ENCODE measurements at places on chromosomes 2 and 18.
A peak's percentile ranks its signal among the peaks of the same experiment; 100 is the strongest.

GRCh38 chr2:109409321-109410038, 204.3 kb downstream of the SEPTIN10 start:
- DNase-seq: peak; percentile 2

DNA sequence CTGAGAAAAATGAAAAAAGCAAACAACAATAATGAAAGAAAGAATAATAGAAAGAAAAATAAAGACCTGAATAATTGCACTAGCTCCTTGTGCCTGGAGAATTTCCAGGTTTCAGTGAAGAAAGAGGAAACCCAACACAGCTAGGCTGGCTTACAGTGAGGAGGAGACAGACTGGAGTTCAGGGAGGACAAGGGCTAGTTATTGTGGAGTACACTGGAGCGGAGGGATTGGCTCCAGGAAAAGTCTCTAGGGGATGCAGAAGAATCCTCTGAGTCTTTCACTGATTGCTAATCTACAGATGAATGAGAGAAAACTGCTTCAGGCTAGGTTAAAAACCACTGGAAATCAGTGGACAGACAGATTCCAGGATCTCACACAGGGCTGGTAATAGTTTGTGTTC, 163.6 kb upstream of the RBMS1 start:
- no peak for DNase-seq

DNA sequence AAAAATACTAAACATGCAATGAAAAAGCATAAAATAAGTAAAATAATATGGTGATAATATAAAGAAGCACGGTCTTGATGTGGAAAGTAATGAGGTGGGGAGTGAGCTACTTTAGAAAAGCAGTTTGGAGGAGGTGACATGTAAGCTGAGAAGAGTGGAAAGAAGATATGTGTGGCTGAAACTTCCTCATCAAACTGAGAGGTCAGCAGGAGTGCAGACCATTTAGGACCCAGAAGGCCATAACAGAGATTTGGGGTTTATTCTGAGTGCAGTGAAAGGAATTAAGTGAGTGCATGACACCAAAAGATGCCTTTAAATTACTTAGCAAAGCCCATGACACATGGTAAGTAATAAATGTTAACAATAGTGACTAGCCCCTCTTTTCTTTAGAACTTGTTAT, 24.4 kb upstream of the TMEM182 start:
- no peak for DNase-seq

- no peak for DNase-seq
These were observed 99.9 kb upstream of the CRACDL start for GRCh38 chr2:99035920-99036319.

DNA sequence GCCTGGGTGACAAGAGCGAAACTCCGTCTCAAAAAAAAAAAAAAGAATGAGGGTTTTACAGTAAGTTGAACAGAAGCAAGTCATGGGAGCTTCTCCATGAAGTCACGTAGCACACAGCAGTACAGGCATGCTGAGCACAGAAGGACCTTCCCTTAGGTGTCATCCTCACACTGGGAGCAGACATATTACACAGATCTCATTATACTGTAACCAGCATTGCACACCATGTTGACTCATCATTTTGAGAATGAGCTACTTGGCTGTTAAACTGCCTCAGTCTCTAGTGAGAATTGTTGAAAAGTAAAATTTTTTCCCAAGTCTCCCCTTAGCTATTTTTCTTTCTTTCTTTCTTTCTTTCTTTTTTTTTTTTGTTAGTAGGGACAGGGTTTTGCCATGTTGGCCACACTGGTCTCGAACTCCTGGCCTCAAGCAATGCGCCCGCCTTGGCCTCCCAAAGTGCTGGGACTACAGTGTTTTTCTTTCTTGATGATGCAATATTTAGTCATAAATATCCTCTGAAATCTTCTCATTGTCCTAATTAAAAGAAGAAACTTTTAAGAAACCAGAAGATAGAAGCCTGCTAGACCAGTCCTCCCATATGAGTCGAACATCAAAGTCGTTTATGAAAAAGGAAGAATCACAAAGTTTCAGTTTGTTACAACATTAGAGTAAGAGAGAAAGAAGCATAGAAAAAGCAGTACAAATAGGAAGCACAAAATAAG, 37.9 kb upstream of the PPP1CB start:
- DNase-seq: no peak

Data from SHP77 treated with DMSO at 0.1 percent for 48 hours (cell line).